Cardiac septum (tissue), 1 donor: ENCODE measurements at places on chromosomes 5 and 9.

DNA sequence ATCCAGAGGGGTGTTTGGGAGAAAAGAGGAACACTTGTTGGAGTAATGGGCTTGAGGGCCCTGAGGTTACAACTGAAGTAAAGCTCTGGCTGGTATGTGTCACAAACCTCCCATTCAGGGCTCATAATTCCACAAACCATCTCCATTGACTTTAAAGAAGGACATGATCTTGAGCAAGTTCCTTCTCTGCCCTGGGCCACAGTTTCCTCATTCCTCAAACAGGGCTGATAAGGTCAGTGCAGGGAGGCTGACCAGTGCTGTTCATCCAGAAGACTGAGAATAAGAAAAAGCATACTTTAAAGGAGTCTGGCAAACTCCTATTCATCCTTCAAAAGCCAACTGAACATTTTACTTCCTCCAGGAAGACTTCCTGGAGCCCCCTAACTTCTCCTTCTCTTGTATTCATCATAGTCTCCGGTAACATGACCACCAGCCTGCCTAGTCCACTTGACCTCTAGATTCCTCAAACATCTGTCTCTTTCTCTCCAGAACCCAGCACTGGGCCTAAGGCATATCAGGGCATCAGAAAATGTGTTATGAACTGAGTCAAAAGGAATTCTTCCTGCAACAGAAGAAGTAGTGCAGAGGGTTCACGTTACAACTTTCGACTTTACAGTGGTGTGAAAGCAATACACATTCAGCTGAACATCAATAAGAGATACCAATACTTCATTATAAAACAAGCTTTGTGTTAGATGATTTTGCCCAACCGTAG, 20.7 kb upstream of the PTPN3 start:
- no peak for DNase-seq

- DNase-seq: no peak
These were observed 76.9 kb upstream of the SPATA31D4 start for GRCh38 chr9:81851340-81851739.

- DNase-seq: no peak
These were observed 11.5 kb downstream of the EGFL7 start for GRCh38 chr9:136673975-136674785.

DNA sequence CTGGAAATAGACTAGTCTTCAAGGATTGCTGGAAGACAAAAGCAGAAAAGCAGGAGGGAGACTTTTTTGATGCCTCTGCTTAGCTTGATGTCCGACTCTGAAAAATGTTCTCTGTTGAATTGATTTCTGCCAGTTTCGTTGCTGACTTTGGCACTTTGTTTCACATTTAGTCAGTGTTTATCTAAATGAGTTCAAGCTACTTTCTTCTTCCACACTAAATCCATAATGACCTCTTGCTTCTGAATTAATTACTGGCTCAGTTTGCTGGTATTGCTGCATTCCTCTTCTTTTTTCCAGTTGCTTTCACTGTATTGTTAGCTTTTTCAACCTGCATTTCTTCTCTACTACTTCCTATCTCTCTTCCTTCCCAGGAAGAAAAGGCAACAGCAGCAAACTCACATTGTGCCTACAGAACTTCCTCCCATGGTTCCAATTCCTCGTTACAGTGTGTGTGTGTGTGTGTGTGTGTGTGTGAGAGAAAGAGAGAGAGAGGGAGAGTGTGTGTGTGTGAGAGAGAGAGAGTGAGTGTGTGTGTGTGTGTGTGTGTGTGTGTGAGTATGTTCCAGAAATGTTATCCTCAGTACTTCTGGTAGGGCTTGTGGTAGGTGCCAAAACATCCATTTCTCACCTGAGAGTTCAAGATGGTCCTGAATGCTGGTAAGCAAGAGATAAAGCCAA, 234.8 kb downstream of the CSNK1G3 start:
- DNase-seq: no peak

GRCh38 chr5:168291342-168291963, at the start of gene WWC1:
WWC1 (plus strand) TSS chr5:168291645; CDS start chr5:168292153, 508 bp downstream.
- no peak for DNase-seq

DNA sequence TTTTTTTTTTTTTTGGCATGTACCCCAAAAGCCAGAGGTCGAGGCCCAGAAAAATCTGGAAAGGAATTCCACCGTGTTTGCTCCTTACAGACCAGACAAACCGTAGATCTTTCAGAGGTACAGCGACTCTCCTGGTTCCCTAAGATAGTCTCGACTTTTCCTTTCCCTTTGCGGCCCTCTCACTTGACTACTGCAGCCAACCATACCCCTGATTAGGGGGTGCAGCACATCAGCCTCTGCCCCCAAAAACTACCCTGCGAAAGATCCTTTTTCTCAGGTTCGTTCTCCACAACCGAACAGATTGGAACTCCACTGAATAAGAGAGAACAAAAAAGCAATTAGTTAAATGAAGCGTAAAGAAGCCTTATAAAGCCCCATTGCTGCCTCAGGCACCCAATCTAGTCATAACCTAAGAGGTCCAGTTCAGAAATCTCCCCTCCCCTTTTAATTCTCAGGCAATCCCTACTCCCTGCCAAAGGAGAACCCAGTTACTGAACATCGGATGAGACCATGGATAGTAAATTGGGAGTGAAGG, 379 bp upstream of the TICAM2 start:
- no peak for DNase-seq

GRCh38 chr5:56588636-56589480, 226.5 kb upstream of the MAP3K1 start:
- peak; percentile 81 for DNase-seq

DNA sequence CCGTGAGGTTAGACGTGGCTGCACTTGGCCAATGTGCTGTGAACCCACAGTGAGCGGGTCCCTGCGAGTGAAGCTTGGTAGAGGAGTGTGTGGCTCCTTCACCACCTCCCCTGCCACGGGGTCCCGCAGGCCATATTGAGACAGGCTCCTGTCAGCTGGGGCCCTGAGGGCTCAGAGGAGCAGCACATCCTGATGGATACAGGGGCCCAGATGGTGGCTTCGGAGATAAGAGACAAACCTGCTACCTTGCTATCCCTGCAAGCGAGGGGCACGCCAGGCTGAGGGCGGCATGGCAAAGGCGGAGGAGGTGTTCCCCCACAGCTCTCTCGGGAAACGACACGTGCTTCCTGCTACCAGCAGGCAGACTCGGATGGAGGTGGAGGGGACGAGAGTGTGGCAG, 33.1 kb downstream of the SLC6A3 start:
- no peak for DNase-seq

GRCh38 chr9:34862043-34862442, 96.0 kb upstream of the PHF24 start:
- DNase-seq: no peak

DNA sequence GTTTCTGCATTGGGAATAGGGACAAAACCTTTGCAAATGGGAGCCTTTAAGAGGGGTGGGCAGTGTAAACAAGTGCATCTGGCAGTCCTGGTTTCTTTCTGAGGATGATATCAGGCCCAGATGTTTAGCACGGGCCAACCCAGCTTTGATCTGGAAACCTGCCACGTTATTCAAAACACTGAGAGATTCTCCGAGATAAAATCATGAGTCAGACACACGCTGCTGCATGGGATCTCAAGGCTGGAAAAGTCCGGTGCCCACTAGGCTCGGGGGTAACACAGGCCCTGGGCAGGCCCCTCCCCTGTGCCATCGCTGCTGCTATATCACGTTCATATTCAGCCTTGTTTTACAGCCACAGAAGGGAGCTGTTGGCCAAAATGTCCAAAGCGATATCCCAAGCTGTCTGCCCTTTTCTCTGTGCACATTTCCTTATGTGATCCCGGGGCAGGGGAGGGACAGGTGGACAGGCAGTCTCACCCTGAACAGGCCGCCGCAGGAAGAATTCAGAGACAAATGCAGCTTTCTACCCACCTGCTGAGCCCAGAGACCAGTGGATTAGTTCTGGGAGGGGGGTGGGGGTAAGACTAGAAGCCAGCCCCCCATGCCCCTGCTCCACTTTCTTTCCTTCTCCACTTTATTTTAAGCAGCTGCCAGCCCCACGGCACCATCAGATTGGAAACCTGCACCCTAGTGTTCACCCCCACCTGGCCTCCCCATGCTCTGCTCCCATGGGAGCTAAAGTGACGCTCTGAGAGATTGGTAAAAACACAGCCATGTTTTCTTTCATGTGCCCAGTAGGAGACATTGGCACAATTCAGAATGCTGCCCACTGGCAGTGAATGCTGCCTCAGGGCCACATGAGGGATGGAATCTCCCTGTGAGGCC, 63.1 kb downstream of the TMOD1 start:
- DNase-seq: peak; percentile 73

DNA sequence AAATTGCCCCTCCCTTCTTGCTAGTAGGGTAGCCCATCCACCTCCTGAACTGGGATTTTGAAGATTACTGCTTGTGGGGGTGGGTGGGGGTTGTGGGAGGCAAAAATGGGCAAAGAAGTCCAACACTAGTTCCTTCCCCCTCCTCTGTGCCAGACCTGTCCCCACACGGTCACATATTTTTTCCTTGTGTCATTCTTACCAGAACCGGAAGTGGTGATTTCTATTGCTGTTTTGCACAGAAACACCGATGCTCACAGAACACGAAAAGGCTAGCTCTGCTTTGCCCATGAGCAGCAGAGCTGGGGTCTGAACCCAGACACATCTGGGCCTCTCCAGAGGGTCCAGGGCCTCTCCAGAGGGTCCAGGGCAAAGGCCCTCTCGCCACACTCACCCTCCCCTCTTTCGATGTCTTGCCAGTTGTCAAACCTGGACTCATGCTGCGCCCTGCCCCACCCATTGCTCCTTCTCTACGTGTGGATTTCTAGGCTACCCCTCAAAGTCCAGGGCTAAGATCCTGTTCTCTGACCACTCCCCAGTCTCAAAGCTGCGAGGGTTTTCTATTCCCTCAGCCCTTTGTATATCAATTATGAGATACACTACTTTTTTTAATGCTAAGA, 264.4 kb upstream of the MSX2 start:
- no peak for DNase-seq

DNA sequence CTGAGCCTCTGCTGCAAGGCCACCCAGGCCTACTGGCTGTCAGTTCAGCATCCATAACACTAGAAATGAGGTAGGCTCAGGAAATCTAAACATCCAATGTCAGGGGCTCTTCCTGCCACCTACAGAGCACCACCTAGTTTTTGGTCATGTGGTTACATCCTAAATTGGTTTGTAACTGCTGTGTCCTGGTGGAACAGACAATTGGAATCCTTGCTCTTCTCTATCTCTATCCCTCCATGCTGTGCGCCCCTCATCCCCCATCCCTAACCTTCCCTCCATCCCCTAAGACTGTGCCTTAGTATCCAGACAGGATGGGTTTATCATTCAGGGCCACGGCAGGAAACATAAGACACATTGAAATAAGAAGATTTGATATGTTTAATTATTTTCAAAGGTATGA, 11.4 kb upstream of the MCTP1 start:
- no peak for DNase-seq

DNA sequence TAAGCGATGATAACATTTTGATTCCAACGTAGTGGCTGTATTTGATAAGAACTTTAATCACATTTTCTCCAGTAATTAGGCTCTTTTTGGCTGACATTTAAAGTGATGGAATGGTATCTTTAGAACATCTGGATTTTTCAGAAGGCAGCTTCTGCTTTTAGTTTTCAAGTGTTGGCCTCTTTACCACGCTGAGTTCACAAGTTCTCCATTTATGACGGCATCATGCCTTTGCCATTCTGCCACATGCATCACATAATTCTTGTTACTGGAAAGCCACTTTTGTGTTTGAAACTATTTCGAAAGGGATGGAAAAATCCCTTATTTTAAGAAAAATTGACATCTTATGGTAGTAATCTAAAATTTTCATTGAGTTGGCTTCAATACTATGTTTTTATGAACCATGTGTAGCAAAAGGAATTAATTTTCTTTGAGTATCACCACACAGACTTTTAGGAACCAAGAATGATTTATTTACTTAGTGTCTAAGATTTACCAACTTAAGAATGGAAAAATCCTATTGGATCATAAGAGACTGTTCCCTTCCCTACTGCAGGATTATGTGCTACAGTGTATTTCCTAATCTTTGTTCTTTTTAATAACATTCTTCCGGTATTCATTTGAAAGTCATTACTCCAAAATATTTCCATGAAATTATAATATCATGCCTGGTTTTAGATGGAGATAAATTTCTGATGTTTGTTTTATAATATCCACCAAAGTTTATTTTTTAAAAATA, 344.2 kb downstream of the ADGRV1 start:
- no peak for DNase-seq

GRCh38 chr5:149022200-149022599, 40.7 kb downstream of the SH3TC2 start:
- DNase-seq: no peak
